IMR-90 (cell line): ENCODE measurements at places on chromosomes 6 and 20. TPM values are rescaled to one million over a fixed set of nuclear protein-coding genes. Genes with fewer than 3 reads are reported as not detected.

DNA sequence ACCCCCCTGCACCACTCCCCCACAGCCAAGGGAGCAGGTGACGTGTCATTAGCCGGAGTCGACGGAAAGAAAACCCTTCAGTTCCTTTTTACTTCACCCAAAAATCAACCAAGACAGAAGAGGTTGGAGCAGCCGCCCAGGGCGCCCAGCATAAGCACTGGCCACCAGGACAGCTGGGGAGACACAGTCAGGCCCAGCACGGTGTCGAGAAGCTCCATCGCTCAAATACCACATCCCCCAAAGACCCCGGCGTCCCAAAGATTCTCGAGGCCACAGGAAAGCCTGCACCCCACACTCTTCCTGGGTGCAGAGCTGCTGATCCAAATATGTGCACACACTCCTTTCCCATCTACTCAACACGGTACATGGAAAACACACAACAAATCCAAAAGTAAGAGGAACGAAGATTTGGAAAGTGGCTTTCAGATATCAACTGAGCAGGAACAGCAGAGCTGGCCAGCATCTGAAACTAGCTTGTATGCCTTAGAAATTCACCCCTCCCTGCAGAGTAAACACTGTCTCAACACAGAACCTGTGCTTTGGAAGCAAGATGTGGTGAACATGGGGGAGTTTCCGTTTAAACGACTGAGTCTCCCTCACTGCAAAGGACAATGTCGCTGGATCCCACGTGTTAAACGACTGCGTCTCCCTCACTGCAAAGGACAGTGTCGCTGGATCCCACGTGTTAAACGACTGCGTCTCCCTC lies 54.6 kb downstream of the DLL1 start:
- DNase-seq: no peak

GRCh38 chr6:75102301-75102700 lies 103.6 kb downstream of the COL12A1 start:
- peak; percentile 80 for DNase-seq

DNA sequence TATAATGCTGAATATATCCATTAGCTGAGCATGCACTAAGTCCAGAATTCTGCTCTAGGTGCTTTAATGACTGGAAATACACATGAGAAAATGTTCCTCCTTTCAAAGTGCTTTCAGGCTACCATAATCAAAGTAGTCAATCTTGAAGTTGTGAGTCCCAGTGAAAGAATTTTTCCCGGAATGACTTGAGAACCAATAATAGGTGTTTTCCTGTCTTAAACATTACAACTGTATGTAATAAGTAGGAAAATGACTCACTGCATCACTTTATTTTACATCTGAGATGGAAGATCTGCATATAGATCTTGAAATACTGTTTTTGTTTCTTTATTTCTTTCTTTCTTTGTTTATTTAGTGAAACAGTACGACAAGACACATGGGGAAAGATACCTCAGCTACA lies 437.4 kb upstream of the JAG1 start:
- DNase-seq: peak; percentile 51

DNA sequence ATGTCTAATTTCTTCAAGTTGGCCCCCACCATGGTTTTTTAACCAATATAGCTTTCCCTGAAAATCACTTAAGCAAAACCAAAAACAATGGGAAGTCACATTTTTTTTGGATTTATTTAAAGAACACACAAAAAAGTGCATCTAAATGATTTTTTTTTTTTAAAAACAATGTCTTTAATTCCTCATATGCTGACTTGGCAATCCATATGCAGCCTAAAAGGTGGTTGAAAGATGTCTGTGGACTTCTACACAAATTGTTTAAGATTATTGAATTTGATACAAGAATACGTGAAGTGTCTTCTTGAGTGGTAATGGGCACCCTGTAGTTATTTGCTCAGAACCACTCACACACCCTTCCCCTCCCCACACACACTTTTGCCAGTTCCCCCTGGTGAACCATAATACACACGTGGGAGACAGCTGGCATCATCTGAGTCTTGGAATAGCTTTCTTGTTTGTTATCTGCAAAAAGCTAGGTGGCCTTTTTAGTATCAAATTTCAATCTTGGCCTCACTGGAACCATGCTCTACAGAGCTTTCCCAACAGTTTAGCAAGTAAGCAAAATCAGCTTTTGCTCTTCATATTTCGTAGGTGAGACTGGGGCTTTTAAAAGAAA lies 60.9 kb upstream of the TULP1 start:
- peak; percentile 4 for DNase-seq

- peak; percentile 88 for DNase-seq
These were observed 189.1 kb downstream of the DTNBP1 start for GRCh38 chr6:15473741-15474161.

GRCh38 chr6:36463676-36464075 lies 20.9 kb downstream of the KCTD20 start:
- DNase-seq: peak; percentile 55

- peak; percentile 3 for DNase-seq
These were observed 96.9 kb upstream of the BHLHE23 start for GRCh38 chr20:63103402-63104311.

DNA sequence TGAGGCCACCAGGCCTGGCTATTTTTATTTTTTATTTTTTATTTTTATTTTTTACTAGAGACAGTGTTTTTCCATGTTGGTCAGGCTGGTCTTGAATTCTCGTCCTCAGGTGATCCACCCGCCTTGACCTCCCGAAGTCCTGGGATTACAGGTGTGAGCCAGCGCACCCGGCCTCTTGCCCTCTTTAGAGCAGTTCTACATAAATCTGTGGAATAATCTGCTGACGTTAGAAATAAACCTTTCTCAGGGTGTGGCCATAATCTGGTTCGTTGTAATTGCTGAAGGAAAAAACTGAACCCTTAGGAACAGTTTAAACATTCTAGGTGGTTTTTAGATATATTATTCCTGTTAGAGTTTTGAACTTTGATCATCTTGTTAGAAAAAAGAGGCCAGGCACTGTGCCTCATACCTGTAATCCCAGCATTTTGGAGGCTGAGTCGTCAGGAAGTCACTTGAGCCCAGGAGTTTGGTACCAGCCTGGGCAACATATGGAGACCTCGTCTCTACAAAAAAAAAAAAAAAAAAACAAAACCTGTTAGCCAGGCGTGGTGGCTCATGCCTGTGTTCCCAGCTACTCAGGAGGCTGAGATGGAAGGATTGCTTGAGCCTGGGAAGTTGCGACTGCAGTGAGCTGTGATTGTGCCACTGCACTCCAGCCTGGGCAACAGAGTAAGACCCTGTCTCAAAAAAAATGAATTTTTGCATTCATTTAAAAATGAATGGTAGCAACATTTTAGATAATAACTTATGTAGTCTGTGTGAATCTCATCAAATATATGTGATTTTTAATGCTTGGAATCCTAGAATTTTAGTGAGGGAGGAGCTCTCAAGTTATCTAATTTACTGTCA lies 24.2 kb downstream of the ASXL1 start:
- DNase-seq: no peak

DNA sequence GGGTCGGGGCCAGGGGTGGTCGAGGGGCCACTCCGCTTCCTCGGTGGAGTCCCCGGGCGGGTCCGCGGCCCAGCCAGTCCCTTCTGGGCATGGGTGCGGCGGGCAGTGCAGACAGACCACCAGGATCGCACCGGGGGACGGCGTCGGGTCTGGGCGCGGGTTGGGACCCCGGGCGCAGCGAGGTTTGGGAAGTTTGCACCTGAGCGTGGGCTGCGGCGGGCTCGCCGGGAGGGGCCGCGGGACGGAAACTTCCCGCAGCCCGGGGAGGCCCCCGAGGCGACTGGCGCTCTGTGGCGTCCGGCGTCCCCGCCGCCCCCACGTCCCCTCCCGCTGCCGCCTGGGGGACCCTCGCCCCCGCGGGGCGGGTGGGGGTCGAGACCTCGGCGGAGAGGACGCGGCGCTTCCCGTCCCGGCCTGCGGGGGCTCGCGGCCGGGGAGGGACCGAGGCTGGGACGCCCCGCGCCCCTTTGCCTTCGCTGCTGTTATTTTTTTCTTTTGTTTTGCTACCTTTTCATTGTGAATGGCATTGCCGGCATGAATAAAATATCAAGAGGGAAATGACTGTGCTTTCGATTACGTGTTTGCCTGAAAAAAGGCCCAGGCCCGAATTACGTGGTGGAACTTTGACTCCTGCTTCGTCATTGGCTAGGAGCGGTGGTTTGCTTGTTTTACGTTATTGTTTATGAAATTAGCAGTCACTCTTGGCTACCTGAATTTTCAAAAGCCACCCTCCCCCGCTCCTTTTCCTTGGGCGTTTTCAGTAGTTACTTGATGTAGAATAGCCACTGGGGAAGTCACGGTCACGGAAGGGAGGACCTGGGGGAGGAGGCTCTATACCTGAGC lies 703 bp downstream of the SNX9 start:
- peak; percentile 88 for DNase-seq

GRCh38 chr6:14066782-14067406 lies 50.7 kb upstream of the CD83 start:
- DNase-seq: peak; percentile 80

DNA sequence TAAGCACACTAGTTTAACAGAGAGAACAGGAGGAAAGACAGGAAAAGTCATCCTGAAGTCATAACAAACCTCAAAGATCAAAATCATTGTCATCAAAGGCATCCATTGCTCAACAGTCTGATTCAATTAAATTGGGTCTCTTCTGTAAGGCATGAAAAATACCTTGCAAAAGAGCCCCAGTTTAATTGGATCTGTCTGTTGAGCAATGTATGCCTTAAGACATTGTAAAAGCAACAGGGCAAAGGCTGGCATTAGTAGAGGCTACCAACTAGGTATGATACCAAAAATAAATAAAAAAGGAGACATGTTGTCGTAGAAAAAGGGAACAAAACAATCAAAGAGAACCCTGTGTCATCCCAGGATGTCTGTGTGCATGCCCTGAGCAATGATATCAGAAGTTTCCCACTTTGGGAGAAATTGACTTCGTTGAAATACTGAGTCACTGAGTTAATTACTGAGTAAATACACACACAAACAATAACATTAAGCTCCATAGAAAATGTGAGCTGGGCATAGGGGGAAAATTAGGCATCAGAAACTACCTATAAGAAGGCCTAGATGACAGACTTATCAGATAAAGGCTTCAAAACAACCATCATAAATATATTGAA lies 1013.8 kb upstream of the CITED2 start:
- peak; percentile 7 for DNase-seq

DNA sequence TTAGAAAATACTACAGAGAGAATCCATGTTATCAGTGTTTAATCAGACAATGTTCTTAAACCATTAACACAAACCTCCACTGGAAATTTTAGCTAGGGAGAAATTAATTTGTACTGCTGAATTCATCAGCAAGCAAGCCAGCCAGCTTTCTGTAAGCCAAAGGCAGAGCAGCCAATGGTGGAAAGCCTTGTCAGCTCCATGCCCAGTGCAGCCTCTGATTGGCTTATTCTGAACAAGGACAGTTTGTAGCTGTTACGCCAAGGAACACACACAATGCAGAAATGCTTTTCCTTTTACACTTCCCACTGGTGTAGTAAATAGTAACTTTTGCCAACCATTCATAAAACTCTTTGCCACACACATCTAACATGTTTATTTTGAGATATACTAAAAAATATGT lies 265.0 kb downstream of the TENT5A start:
- peak; percentile 62 for DNase-seq

COL9A3 gene
- 0.28 and 0.36 TPM in 2 replicates for total RNA-seq

GRCh38 chr6:89479897-89480296 lies 46.9 kb downstream of the ANKRD6 start:
- no peak for DNase-seq

GRCh38 chr6:134735461-134735860 lies 214.4 kb downstream of the ALDH8A1 start:
- DNase-seq: peak; percentile 52

GRCh38 chr20:36875702-36876472 lies at the start of gene TLDC2:
TSS of gene TLDC2 (plus strand) at chr20:36876138. CDS start at chr20:36876175, 37 bp downstream.
- DNase-seq: no peak

HTR1B gene
- under 0.01 and 0.36 TPM in 2 replicates for total RNA-seq

DNA sequence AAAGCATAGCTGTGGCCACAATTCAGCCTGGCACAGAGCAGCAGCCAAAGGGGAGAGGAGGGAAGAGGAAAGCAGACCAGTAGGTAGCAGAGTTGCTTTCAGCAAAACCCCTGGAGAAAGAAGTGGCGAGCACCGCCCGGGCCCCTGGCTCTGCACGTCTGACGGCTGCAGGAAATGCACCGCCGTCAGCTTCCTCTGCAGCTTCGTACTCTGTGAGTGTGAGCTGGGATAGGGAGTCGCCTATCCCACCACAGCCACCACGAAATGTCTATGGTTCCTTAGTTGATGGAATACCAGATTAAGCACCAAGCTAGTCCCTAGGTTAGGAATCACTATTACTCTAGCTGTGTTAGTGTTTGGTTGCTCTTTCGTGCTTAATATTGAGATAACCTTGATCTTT lies 79.9 kb upstream of the NAA20 start:
- no peak for DNase-seq

DNA sequence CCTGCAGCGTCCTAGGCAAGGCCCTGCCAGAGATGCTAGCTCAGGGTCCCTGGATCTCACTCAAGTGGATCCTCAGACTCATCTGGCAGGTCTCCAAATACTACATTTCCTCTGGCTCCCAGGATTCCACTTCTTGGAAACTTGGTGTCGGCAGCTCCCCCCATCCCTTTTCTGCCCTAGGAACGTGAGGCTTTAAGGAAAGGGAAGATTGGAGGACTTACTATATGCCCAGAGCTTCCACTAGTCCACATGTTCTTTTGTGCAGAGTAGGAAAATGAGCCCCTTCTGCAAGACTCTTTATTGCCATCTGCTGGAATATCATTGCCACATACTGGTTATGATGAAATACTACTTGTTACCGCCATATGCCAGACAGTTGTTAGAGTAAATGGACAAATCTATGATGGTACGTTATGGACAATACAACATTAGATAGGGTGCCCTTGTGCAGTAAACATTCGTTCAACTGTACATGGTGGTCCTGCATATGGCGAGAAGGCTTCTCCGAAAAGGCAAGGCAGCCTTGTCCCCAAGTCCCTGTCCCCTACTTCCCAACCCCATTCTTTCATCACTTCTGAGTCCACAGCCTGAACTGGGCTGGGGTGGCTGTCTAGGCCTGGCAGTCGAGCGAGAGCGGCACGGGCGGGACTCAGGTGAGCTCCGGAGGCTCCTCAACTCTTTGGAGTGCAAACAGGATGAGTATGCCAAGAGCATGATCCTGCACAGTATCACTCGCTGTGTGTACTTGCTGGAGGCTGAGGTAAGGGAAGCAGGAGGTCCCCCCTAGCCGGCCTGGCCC lies 780 bp downstream of the ARMC12 start:
- peak; percentile 87 for DNase-seq

RBPJL gene
- not detected in 2 replicates for total RNA-seq
